Peyer's patch (tissue), 4 donors: ENCODE measurements at places on chromosomes 5 and 9. TPM values are rescaled to one million over a fixed set of nuclear protein-coding genes. Genes with fewer than 3 reads are reported as not detected.

The NRG2 gene
- not detected for total RNA-seq

The ALDH1B1 gene
- 42.0 TPM for total RNA-seq

The PCDHGB5 gene
- 9.1 TPM for total RNA-seq

The SPATA31D4 gene
- total RNA-seq, result not detected

The GPR150 gene
- 0.95 TPM for total RNA-seq
